ENCODE measurements at places on chromosomes 7 and 10.

DNA sequence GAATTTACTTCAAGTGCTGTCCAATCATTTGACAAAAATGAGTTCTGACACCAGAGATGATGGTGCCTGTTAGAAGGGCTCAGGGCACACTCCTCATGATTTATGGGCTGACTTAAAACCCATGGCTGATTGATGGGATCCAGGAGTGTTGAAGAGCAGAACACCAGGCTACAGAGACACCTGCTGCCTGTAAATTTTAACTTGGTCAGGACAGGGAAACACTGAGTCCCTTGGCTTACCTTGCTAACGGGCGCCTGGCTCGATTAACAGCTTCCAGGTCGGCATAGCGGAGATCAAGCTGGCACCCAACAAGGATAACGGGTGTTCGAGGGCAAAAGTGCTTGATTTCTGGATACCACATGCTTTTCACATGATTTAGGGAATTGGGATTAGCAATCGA, 51.4 kb downstream of the RHOBTB1 start:
- no peak for DNase-seq

DNA sequence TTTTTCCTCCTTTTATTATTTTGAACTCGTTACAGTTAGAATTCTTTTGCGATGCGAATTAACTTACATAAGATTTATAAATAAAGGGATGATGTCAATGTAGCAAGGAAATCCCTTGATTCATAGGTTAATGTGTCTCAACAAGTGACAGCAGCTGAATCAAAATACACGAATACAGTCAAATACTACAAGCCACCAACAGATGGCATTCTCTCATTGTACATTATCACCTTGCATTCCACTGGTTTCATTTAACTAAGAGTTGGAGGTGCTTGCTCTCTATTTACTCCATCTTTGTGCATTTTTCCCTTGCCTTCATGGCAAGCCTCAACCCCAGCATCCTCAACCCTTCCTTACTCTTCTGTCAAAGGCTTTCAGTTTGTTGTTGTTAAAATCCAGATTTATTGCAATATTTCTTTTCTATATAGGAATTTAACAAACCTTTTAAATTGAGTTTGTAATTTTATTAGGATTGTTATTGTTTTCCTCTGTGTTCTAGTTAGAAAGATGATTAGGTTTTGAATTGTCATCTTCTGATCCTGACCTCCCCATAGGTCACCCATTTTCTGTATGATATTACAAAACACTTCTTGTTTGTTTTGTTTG, 78.3 kb downstream of the SLC25A40 start:
- peak; percentile 6 for DNase-seq

GRCh38 chr10:96681524-96681923, 38.8 kb downstream of the PIK3AP1 start:
- no peak for DNase-seq

GRCh38 chr10:60141896-60142559, 235.7 kb upstream of the CCDC6 start:
- DNase-seq, result no peak

DNA sequence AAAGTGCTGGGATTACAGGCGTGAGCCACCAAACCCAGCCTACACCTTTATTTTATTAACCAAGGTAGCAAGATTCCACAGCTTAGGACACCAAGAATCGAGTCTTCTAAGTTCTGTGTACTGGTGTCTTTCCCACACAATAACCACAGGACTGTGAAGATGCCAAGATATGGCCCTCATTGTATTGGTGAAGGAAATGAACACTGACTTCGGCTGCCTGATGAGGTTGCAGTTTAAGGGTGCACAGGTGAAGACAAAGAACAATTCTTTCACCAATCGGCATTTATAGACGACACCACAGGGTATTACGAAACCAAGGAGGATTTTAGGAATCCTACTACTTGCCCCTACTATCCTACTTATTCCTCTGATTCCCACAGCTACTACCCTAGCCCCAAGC, 47.5 kb upstream of the SVOPL start:
- no peak for DNase-seq

DNA sequence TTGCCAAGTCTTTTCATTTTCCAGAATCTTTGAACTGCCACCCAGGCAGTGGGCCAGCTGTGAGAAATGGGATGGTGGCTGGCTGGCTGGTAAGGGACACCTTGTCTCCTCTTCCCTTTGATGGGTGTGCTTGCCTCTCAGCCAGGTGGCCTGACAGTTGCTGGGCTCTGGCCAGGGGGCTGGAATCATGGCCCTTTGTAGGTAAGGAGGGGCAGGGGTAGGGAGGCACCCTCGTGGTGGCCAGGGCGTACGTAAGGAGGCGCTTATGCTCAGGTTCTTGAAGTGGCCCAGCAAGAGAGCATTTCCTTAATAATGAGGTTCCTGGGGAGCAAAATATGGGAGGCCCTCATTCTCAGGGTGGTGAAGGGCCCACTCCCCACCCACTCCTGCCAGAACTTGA, 33.0 kb upstream of the GOLGA7B start:
- DNase-seq, result no peak

DNA sequence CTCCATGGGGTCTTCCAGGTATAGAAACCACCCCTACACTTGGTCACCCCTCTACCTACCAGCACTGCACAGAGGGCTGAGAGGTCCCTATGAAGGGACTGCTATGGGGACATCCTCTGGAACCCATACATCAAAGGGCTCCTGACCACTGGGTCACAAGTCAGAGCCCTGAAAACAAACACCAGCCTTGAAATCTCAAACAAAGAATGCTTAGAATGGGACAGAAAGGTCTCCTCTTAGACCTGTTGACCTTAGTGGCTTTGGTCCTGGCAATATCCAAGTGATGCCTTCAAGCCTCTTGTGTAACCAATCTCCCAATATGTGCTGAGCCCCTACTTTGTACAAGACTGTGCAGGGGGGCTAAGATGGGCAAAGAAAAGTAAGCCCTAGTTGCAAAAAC, 34.6 kb upstream of the DLX6 start:
- DNase-seq, result no peak

GRCh38 chr7:149414745-149415390, 46.0 kb downstream of the ZNF777 start:
- DNase-seq, result peak; percentile 71

GRCh38 chr7:19930851-19931250, 157.4 kb upstream of the TMEM196 start:
- DNase-seq, result no peak

DNA sequence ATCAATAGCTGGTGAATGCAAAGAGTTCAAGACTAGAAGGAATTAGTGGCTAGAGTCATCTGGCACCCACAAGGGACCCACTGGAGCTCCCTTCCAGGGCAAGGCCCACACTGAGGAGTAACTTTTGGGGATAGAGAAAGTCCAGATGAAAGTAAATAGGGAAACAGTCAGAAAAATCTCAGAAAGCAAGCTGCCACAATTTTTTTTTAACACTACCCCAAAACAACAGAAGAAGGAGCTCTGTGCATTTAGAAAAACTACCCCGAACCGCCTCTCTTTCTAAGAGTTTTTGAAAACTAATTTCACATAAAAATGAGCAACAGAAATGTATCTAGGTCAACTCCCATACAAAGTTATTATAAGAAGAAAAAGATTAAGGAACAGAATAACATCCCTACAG, 42.2 kb downstream of the AOAH start:
- DNase-seq, result peak; percentile 34

DNA sequence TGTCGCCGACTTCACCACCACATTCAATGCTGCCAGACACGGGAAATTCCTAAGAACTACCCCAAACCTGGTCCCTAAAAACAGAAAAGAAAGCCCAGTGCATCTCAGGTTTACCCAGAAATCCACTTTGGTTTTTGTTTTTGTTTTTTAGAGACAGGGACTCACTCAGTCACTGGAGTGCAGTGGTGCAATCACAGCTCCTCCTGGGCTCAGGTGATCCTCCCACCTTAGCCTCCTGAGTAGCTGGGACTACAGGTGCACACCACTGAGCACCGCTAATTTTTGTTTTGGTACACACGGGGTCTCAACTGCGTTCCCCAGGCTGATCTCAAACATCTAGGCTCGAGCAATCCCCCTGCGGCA, 22.8 kb downstream of the MAD1L1 start:
- no peak for DNase-seq

- no peak for DNase-seq
Measured at GRCh38 chr7:152636441-152636840, 39.5 kb downstream of the XRCC2 start.

DNA sequence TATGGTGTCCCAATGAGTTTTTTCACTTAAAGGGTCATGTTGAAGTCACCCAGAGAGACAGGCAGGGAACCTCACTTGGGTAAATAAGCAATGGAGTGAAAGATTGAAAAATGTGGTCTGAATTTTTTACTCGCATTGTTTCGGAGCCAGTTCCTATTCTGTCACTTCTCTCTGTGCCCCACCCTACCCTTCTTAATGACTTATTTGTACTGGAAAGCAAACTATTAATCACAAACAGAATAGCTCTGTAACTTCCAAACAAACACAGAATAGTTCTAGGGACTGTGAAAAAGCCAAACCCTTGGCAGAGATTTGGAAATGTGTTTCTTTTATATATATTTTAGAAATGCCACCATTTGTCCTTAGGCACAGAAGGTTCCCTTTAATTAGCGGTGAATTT, 76.0 kb downstream of the LRMDA start:
- no peak for DNase-seq

DNA sequence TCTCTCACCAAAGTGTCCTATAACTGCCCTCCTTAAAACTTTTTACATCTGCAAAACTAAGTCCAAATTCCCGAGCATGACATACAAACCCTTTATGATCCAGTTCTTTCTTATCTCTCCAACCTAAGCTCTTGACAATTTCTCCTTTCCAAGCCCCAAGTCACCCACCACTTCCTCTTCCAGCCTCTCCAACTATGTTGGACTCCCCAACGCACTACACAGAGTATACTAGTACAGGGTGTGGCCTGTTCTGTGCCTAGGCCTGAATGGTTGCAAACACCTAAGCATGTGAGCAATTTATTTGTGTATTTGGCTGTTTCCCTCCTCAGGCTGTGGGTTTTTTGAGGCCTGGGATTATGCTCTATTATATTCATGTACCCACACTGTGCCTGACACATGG, 101.2 kb upstream of the APBB1IP start:
- DNase-seq, result no peak

GRCh38 chr10:91680487-91680886, 47.6 kb upstream of the PPP1R3C start:
- no peak for DNase-seq

GRCh38 chr7:15073301-15073700, 170.8 kb upstream of the DGKB start:
- DNase-seq, result no peak

- no peak for DNase-seq
Measured at GRCh38 chr7:95209276-95209675, 115.1 kb downstream of the PON1 start.

- DNase-seq, result peak; percentile 22
Measured at GRCh38 chr7:156780724-156781455, 112.1 kb downstream of the LMBR1 start.

DNA sequence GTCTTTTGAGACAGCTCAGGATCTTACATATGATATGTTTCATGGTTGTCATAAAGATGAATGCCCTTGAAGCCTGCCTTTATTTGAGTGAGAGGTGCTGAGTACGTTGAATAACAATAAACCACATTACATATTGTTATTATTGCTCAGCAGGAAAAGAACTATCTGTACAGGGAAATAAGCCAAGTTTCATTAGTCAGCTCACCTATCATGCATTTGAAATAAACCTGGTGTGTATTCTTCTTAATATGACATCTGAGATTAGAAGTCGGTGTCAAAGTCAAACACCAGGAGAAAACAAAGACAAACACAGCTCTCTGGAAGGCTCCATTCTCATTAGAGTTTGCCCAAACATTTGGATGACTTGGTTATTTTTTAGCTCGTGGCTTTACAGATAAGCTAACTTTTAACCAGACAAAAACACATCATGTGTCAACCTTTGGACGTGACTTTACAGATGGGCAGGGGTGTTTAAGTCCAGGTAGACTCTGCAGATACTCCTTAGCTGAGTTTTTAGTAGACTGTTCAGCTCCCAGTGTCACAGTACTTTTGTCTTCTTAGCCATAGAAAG, 71.2 kb upstream of the AOAH start:
- DNase-seq, result no peak

DNA sequence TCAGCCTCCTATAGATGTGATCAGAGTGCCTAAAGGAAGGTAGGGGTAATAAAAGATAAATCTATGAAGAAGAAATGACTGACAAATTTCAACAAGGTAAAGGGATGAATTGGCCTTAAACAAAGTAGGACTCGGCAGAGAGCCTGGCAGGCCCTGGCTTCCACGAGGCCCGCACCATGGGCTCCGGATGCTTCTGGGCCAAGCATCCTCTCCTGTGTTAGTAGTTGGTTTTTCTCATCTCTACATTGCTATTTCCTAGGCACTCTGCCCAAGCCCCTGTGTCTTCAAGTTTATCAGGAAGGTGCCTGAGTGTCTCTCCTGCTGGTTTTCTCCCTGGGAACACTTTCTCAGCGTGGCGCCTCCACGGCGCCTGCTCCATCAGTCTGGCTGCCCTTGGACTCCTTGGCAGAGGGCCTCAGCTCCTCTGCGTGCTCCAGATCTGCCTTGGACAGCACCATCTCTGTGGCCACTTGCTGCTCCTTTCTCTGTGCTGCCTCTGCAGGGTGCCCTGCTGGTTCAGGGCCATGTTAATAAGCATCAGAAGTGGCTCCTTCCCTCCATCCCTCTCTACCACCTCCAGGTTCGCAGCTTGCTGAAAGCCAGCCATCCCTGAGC, 413.3 kb upstream of the DPP6 start:
- DNase-seq, result no peak

GRCh38 chr10:944034-944831, 12.7 kb upstream of the LARP4B start:
- peak; percentile 86 for DNase-seq

DNA sequence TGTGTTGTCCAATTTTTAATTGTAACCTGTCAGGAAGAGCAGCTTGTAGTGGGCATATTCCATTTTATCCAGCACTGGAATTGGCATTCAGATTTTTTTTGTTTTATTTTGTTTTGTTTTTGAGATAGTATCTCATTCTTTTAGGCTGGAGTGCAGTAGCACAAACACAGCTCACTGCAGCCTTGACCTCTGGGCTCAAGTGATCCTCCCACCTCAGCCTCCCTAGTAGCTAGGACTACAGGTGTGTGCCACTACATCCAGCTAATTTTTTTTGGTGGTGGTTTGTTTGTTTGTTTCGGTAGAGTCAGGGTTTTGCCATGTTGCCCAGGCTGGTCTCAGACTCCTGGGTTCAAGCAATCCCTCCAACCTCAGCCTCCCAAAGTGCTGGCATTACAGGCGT, 44.7 kb downstream of the GUSB start:
- DNase-seq, result no peak

- no peak for DNase-seq
Measured at GRCh38 chr7:5625938-5626337, 155.5 kb downstream of the RNF216 start.

DNA sequence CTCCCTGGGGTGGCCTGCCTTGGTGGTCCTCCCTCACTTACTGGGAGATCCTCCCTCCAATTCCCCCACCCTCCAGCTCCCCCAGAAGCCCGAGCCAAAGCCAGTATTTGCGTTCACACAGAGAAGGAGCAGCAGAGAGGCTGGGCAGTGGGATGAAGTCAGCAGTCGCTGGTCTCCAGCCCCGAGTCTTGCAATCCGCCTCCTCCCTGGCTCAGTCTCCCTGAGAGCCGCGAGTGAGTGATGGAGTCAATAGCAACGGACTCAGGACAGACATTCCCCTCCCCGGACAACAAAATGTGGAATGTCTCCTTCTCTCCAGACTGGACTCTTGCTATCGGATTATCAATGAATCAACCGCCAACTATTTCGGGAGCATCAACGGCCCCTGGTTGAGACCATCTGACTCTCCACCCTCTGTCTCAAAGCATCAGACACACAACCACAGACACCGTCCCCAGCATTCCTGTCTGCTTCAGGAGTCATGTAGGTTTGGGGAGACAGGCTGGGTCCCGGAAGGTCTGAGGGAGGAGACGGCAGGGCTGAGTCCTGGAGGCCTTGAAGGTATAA, 178.4 kb downstream of the SH3PXD2A start:
- no peak for DNase-seq
